ENCODE measurements at places on chromosomes 12 and 14.

DNA sequence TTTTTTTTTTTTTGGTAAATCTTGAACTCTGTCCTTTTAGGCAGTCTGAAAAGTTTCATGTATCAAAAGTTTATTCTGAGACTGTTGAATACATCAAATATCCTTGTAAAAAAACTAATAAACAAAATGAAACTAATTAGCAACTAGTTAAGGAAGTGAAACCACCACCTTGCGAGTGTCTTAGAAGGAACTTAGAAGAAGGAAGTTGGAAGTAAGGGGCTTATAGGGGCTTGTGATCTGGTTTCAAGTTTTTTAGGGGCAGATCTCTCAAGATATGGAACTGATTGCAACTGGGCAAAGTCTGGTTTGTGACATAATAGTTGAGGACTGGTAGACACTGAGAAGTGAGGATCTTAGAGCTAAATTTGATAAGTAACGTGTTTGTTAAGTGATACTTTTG, 748.8 kb downstream of the C12orf50 start:
- no peak for DNase-seq

- no peak for DNase-seq
Observed at GRCh38 chr12:58915634-58916033, 4.7 kb downstream of the LRIG3 start.

- no peak for DNase-seq
Observed at GRCh38 chr12:122867691-122868461, 28.0 kb downstream of the VPS37B start.

DNA sequence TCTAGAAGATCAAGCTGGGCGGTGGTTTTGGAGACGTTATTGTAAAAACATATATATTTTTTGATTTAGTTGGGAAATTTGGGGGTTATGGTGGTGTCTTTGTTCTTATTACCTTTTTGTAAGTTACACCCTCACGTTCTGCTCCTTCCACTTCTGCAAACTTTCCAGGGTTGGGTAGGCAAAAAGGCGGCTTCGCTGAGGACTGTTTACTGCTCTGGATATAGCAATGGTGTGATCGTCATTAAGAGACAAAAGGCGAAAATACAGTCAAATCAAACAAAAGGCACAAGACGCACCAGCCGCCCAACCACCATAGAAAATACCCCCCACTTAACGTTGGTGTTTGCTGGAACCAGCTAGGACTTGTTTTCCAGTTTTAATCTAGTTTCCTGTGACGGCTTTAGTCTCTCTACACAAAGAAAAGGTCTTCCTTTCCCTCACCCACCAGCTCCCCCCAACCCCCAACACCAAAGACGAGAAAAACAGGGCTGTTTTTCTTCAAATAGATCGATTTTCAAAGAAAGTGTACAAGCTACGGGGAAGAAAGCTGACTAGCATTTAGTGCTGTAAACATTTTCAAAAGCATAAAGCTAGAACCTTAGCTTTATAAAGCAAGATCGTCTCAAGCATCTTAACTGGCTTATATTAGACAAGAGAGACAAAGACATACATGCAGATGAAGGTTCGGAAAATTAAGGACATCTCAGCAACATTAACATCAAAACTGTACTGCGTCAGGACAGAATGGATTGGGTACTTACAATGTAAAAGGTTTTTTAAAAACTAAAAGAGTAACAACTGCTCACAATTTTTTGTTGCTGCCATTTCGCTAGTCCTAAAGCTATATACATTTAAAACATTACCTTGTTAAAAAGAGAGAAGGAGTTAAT, 2.0 kb upstream of the SETD1B start:
- DNase-seq = no peak

DNA sequence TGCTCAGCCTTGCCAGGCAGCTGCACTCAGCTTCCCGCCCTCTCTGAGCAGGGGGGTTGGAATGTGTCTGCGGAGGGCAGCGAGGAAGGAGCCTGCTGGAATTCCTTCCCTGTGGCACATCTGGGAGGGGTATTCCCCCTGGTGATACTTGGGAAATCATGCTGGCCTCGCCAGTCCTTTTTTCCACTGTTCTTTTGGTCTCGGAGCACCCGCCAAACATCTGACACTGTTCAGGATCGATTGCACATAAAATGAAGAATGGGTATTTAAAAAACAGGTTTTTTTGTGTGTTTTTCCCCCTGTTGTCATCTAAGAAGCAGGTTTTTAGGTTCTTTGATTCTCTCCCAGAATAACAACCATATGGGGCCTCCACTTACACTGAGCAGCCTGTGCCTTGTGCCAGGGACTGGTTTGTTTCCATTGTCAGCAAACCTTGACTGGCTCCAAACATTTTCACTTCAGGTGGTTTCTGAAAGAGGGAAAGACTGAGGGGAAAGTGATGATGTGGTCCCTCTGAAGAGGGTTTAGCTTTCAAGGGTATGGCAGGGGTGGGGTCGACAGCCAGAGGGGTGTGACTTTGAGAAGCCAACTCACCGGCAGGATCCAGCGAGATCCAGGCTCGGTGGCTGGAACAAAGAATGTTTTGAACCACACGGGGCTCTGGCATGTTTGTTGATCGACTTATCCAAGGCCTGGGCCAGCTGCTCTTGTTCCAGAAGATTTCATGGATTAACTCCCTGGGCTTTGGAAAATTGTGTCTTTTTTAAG, 215.1 kb downstream of the CACNA1C start:
- DNase-seq = no peak

DNA sequence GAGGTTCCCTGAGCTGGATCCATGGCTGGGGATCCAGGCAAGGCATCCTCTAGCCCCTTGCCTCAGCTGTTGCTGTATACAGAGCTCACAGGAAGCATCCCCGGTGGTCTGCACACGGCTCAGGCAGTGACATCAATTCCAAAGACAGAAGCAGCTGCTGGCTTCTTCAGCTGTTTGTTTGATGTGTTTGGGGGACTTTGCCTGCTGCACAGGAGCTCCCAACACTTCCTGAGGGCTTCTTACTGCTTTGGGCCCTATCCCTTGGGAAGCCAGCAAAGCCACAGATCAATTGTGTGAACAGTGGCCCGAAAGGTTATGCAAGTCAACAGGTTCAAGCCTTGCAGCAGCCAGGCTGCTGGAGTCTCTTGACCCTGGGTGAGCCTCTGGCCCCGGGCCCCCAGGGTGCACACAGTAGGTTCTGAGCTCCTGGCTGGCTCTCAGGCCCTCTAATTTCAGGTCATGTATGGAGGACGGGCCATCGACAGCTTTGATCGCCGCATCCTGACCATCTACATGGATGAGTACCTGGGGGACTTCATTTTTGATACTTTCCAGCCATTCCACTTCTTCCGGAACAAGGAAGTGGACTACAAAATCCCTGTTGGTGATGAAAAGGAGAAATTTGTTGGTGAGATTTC, 42.6 kb downstream of the CCDC92 start:
- DNase-seq = no peak

DNA sequence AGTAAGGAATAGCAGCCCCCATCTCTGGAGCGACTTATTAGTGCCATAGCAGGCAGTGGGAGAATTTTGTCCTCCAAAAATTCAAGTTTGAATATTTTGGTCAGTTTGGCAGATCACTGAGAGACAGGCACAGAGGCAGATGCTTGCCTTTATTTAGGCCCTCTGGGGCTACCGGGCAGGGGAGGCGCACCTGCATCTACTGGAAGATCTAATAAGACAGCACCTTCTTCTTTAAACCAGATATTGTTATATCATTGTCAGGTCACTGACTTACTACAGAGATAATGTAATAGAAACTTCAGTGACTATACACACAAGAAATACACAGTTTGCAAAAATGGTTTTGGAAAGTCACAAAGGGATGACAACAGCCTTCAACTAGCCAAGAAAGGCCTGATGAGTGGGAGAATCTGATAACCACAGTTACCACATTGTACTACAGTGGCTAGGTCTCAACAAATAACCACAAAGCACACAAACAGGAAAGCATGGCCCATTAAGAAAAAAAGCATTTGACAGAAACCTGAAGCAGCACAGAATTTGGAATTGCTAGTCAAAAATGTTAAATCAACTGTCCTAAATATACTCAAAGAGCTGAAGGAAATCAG, 56.8 kb downstream of the CDK17 start:
- no peak for DNase-seq

GRCh38 chr14:31902002-31902401, 175.1 kb upstream of the ARHGAP5 start:
- DNase-seq = no peak

DNA sequence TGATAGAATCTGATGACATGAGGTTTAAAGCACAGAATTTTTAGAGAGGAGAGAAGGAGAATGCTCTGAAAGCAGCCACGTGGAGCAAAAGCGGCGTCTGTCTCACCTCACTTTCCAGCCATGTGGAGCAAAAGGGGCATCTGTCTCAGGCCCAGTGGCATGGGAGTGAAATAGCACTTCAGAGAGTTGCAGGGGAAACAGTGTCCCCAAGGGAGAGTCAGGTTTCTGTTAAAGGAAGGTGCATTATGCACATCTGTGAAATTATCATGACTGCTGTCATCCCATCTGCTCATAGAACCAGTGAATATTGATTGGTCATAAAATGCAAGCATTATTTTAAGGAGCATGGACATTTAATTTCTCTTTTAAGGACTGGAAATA, 124.0 kb downstream of the BICD1 start:
- no peak for DNase-seq

DNA sequence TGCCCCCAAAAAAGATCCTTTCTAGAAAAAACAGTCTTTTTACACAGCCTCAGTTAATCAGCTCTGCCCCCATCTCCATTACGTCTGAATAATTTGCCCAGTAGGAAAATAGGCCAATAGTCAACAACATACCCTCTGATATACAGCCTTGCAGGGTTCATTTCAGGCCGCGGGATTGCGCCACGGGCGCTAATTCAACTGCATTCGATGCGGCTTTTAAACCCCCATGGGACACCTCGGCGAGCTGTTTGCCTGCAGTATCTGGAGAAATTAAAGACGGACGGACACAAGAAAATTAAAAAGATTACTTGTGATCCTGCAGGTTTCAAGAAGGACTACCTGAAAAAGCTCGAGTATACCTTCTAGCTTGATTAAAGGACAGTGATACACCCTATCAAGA, 36.1 kb downstream of the ERP29 start:
- no peak for DNase-seq

DNA sequence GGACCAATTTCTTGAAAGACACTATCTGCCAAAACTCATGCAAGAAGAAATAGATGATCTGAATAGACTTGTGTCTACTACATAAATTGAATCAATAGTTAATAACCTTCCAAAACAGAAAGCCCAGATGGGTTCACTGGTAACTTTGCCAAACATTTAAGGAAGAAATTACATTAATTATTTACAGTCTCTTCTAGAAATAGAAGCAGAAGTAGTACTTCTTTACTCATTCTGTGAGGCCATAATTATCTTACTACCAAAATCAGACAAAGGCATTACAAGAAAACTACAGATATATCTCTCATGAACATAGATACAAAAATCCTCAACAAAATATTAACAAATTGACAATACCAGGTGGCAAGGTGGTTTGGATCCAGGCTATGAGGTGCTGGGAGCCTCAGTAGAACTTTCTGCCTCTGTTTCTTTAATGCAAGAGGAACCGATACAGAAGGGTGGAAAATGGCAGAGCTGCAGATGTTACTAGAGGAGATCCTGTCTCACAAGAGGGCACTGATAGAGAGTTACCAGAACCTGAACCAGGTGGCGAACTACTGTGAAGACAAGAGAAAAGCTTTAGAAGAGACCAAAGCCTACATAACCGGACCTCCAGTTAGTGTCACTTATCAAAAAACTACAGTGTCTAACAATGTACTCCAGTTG, 33.7 kb upstream of the KTN1 start:
- no peak for DNase-seq

- no peak for DNase-seq
Observed at GRCh38 chr14:89723930-89724627, 230.5 kb downstream of the EFCAB11 start.

- DNase-seq = no peak
Observed at GRCh38 chr12:30268041-30268440, 427.6 kb downstream of the IPO8 start.

DNA sequence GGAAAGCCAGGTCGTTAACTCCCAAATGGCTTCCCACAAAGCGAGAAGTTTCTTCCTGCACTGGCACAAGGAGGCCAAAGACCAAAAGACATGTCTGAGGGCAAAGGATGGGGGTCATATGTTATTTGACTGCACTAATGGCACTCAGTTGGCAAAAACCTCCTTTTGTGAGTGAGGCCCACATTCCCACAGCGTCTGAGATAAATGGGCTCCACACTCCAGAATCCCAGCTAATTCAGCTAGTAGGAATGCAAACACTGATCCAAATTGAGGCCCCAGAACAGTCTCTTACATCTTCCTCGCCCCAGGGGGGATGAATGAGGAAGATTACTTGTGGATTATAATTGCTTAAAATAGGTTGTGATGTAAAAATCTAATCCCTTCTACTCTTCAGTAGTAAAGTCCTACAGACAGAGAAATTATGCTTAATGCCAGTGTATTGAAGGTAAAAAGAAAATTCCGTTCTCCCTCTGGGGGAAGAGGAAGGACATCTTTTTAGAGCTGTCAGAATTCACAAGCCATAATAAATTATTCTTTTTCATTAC, 86.4 kb upstream of the PIWIL1 start:
- DNase-seq = no peak
